ENCODE measurements at places on chromosomes 7 and 10.

GRCh38 chr7:4702961-4703512 lies 20.9 kb downstream of the FOXK1 start:
- no peak for DNase-seq

- DNase-seq = no peak
Measured at GRCh38 chr7:17674943-17675608, 265.2 kb downstream of the SNX13 start.

DNA sequence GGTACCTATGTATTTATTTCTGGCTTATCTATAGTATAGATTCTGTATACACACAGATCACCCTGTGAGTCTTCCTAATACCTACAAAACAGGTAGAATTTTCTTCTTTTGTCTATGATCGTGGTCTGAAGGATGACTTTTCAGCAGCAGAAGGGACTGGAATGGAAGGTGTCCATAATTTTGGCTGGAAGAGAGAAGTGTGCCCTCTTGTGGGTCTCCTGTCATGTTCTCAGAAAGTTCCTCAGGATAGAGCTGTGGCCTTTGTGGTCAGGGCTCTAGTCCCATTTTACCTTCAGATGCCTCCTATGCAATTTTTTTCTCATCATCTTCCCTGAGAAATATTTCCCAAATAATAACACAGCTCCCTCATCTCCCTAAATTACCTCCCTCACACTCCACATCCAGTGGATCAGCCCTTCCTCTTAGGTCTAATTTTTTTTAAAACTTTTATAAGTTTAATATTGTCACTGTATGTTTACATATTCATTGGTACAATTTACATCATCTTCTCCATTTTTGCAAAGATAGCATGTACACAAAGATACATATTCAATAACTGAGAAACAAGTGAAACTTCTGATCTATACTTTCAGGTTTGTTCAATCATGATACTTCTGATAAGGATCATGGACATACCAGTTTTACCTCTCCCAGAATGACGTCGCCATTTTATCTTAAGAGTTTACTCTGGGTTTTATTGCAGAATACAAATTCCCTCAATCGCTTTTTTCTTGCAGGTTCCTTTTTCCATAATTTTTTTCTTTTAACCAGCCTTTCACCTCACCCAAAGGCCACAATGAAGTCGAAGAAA lies 112.7 kb downstream of the REEP3 start:
- no peak for DNase-seq

DNA sequence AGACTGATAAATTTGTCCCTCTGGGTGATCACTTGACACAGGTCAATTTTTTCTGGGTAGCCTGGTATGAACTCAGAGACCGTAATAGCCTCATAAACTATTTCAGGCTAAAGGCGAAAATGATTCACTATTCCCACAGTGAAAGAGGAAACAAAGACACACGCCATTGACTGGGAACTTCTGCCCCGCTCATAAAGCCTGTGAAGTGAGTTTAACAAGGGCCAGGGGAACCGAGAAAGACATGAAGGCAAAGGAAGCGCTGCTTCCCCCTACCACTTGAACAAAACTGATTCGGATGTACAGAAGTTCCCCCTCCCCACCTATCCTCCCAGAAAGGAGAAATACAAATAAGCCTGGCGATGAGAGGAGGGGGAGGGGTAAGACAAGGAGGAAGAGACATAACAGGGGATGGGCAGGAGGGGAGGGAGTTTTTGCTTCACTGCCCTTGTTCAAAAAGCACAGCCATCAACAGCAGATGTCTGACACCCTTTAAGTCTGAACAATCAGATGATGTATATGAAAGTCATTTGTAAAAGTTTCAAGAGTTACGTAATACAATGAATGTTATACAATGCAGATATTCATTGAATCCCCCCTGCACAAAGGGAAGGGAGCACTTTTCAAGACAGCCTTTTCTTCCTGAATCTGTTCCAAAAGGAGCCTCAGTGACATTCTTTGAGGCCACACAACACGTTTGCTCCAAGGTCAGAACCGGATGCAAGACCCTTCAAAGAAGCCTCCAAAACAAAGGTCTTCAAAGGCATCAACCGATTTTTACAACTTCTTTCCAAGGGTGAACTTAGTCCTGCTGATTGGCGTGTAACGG lies 734 bp downstream of the ABCB4 start:
- DNase-seq = no peak

DNA sequence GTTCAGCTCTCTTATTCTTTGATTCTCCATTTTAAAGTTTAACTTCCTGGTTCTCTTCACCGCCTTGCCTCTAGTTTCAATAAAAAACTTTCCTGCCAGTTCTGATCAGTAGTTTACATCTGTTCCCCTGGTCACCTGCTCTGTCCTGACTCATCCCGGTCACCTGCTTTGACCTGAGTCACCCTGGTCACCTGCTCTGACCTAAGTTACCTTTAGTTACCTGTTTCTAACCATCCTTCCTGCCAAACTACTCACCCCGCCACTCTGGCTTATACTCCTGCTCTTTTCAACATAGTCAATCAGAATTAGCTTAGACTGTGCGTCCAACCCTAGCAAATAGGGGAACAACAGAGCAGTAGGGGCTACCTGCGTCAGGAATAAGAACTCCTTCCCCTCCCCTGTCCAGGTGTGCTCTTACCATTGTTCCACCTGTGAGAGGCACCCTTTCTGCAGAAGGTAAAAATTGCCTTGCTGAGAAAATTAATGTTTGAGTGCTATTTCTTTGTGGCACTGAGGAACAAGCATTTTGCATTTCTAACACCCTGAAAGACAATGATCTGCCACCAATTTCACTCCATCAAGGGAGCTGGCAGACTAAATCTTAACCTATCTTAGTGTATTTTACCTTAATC lies 263.6 kb downstream of the DOCK4 start:
- DNase-seq = no peak

GRCh38 chr7:140126435-140127034 lies 50.2 kb downstream of the KDM7A start:
- DNase-seq = no peak

GRCh38 chr7:26891400-26892350 lies 27.3 kb upstream of the SKAP2 start:
- DNase-seq = no peak

GRCh38 chr10:30330497-30331168 lies 18.4 kb downstream of the MTPAP start:
- no peak for DNase-seq

GRCh38 chr7:121330053-121330833 lies 1.4 kb downstream of the WNT16 start:
- no peak for DNase-seq

DNA sequence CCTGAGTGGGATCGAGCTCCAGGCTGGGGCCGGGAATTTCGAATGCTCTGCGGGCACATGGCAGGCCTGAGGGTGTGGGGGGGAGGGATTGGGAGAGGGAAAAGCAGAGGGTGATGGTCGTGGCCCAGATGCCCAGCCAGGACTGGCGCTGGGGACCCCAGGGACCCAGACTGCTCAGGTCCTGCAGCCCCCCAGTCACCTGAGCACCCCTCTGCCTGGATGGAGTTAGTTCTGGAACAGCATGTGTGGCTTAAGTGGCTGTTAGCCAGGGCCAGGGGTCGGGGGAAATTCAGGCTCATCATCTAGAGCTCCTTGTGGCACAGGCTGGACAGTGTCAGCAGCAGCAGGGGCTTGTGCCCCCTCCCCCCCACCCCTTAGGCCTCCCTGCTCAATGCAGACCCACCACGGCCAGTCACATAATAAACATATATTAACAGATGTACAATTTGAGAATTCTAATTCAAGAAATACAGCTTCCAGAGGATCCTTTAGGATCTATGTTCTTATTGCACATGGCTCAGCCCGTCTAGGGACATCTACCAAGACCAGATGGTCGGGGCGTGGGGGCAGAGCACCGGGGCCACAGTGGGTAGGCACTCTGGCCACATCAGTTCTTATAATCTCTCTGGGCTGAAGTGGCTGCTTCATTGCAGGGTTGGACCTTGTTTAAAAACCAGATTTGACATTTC lies 22.2 kb downstream of the DNAJB12 start:
- no peak for DNase-seq

GRCh38 chr7:48077423-48077822 lies 11.6 kb upstream of the UPP1 start:
- no peak for DNase-seq

DNA sequence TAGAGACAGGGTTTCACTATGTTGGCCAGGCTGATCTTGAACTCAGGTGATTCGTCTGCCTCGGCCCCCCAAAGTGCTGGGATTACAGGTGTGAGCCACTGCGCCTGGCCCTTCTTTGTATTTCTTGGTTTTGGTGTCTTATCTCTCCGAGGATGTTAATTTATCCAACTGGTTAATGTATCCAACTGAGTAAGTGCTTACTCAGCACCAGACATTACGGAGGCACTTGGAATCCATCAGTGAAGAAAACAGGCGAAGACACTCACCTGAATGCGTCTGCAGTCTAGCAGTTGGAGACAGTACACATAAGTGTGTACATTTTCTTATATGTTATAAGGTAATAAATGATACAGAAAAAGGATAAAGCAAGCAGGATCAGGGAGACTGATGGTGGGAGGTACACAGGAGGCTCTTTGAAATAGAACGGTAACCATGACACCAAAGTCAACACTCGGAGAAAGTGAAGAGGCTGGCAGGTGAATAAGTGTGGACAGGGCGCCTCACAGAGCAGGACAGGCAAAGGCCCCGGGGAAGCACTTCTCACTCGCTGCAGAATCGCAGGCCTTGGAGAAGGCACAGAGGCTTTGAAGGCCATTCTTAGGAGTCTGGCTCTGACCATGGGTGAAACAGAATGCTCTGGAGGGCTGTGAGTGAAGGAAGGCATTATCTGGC lies 73.1 kb downstream of the LANCL2 start:
- DNase-seq = no peak

All from stimulated activated CD4-positive, alpha-beta T cell treated with anti-CD3 and anti-CD28 coated beads, TNF-alpha, amount 100 ng/mL, for 24 hours (primary cell).